ENCODE measurements at places on chromosomes 6 and 20.

DNA sequence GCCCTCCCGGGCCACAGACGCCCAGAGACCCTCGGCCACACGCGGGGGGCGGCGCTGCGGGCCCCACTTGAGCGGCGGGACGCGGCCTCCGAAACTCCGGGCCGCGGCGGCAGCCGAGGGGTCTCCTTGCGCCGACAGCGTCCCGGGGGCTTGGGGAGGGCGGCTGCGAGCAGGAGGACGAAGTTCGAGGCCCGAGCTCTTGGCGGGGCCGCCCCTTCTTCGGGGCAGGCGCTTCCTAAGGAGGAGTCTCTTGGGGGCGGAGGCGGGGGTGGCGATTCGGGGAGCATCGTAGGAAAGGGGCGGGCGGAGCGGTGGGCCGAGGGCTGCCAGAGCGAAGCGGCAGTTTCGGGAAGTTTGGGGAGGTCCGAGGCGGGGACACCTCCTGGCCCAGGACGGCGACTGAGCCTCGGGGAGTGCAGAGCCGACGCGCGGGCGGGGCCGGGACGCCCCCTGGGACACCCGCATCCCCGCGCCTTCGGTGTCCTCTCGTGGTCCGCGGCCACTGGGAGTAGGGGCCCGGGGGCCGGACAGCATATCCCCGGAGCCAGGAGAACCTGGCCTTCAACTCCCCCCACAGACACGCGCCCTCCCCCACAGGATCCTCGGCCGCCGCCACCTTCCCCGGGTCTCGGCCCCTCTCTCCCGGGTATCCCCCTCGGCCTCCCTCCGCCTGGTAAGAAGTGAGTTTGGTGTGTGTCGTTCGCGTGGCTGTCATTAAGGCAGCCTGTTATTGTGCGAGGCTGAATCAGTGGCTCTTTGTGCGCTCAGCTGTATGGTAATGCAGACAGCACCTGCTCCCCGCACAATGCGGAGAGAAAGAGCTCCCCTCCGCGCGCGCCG, 613 bp upstream of the DLL1 start:
- no peak for DNase-seq

- no peak for DNase-seq
These were observed 83.3 kb upstream of the TNFAIP3 start for GRCh38 chr6:137783710-137784109.

DNA sequence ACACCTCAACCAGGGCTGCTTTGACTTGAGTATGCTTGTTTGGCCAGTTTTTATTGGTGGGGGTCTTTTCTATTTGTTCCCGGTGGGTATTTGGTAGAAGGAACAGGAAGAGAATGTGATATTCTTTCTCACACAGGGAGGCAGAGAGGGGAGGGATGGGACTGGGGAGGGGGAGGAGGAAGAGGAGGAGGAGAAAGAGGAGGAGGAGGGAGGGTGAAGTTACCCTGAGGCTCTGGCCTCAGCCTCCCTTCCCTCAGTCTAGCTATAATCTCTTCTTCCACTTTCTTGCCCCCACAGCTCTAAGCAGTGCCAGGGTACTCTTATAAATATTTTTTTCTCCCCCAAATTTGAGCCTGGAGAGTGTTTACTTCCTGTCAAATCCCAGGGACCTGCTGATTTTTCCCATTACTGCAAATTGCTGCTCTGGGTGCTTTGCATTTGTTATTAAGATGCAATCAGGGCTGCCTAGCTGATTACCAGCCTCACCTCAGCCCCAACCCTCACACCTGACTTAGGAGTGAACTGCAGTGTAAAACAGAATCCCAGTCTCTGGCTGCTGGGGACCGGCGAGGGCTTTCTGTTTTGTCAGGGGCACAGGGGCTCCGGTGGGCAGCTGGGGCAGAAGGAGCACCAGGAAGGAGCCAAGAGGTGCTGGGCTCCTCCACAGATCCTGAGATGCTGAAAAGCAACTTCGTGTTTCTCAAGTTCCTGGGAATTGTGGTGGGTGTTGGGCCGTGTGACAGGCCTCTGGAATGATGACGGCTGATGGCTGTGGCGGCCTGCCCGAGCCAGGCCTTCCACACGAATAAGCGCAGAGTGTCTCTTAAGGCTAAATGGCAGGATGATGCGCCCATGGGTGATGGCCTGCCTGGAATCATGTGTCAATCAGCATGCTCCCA, 141.4 kb downstream of the CD83 start:
- no peak for DNase-seq

DNA sequence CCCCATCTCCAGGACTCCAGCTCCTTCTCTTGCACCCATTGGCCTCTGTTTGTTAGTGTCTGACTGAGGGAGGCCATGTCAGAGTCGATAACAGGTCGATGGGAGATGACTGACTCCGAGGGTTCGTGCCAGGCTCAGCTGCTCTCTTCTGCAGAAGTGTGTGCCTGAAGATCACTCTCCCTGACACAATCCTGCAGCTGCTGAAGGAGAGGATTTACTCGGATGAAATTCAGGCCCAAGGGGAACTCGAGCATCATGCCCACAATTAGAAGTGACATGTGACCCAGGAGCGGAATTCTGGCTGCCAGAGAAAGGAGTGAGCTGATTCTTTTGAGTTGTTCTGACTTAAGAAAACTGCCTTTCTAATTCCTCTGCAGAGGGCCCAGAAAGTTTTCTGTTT, 318.2 kb downstream of the MAFB start:
- DNase-seq = no peak

- DNase-seq = no peak
These were observed 34.7 kb upstream of the ADGRF4 start for GRCh38 chr6:47663462-47664216.

DNA sequence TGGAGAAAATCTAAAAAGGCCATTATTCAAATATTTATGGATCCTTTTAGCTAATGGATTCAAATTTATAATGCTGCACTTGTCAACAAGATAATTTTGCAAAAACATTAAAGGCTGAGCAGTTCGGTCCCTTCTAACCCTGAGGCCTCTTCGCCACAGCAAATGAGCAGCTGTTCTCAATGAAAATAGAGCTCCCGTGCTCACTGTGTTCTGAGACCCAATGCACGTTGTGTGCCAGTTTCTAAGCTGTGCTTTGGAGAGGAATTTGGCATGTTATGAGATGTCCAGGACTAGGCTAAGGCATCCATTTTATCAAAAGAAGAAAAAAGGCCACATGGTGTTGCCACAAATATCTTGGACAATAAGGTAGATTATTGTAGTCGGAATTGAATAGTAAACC, 220.1 kb upstream of the TSHZ2 start:
- DNase-seq = no peak

DNA sequence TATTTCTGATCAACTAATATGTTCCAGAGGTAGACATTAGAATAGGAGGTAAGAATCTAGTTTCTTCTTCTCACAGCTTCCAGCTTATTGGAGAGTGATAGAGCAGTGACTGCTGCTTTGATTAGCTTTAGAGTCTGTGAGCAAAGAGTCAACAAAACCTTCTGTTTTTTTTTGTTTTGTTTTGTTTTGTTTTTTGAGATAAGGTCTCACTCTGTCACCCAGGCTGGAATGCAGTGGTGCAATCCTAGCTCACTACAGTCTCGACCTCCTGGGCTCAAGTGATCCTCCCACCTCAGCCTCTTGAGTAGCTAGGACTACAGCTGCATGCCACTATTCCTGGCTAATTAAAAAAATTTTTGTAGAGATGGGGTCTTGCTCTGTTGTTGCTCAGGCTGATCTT, 39.3 kb downstream of the TSBP1 start:
- no peak for DNase-seq

DNA sequence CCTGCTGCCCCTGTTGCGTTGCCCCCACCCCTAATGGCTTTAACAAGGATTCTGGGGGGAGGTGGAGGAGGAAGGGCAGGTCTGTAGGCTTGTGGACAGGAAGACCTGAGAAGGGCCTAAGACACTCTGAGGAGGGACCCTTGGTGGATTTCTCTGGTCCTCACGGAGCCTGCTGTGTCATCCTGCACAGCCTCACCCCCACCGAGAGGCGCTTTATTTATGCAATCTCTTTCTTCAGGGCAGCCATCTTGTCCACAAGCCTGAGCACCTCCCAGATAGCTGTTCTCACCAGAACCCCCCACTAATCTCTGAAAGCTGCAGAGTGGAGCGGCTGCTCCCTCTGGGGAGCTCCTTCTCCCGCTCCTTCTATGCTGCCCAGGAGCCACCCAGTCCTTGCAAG, 59.3 kb upstream of the MLN start:
- no peak for DNase-seq

- no peak for DNase-seq
These were observed 42.8 kb upstream of the STXBP5 start for GRCh38 chr6:147161253-147161973.

- DNase-seq = no peak
These were observed 429.0 kb upstream of the NRSN1 start for GRCh38 chr6:23696992-23697391.

DNA sequence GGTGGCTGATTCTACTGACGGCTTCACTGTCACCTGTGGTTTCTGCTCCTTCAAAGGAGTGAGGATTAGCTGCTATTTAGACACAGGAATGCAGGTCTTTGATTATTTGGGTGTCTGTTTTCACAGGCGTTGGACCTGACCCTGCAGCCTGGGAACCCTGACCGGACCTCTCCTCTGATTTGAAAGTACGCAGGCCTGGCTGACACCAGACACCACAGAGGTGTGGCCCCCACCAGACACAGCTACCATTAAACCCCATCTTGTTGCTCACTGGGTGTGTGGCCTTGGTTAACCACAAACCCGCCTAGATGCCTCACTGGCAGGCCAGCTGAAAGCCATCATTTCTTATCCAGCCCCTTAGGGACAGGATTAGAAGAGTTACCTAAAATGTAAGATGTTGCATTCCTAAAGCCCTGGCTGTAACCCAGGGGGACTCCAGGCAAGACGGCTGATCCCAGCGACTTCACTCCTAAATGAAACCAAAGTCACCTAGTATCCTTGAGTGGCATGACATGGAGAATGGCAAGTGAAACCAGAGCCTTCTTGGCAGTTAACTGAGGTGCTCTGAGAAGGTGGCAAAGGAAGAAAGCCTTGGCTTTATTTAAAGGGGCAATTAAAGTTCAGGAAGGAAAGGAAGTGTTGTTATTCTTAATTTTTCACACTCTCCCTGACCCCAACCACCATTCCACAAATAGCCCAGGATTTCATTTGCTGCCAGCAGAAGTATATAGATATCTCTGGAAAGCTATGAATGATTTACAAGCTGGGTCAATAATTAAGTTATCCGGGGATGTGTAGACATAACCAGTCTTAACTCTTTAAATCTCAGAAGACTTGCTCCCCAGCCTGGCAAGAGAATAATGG, 169.9 kb downstream of the QRSL1 start:
- peak; percentile 18 for DNase-seq

GRCh38 chr6:27810768-27811450, 101.3 kb downstream of the OR2B2 start:
- DNase-seq = no peak

GRCh38 chr20:56922497-56922896, 293.4 kb downstream of the TFAP2C start:
- DNase-seq = no peak

DNA sequence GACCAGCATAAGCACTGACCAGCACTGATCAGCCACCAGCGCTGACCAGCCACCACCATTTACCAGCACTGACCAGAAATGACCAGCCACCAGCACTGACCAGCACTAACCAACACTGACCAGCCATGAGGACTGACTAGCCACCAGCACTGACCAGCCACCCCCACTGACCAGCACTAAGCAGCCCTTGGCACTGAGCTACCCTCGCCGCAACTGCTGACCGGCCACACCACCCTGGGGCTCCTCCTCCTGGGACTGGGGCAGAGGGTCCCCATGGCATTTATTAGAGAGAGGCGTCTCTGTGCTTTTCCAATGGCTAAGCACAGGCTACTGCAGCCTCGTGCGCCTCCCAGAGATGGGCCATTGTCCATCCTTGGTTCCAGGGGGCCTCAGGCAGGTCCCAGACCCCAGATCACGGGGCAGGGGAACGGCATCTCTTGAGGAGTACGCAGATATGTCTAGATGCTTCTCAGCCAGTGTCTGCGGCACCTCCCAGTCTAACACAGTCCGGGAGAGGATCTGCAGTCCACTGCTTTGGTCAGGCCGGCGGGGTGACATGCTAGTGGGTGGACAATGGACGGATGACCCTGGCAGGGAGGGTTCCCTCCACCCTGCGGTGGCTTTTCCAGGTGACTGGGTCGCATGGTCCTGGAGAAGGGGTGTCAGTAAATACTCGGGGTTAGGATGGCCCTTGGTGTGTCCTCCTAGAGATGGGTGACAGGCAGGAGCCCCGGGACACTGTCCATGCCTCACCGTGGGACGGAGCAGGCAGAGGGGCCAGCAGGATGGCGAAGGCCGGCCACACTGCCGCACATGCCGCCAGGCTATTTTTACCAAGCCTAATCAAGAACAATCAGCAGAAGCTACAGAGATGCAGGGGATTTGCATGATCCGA, 168.0 kb downstream of the TAF4 start:
- DNase-seq = no peak

DNA sequence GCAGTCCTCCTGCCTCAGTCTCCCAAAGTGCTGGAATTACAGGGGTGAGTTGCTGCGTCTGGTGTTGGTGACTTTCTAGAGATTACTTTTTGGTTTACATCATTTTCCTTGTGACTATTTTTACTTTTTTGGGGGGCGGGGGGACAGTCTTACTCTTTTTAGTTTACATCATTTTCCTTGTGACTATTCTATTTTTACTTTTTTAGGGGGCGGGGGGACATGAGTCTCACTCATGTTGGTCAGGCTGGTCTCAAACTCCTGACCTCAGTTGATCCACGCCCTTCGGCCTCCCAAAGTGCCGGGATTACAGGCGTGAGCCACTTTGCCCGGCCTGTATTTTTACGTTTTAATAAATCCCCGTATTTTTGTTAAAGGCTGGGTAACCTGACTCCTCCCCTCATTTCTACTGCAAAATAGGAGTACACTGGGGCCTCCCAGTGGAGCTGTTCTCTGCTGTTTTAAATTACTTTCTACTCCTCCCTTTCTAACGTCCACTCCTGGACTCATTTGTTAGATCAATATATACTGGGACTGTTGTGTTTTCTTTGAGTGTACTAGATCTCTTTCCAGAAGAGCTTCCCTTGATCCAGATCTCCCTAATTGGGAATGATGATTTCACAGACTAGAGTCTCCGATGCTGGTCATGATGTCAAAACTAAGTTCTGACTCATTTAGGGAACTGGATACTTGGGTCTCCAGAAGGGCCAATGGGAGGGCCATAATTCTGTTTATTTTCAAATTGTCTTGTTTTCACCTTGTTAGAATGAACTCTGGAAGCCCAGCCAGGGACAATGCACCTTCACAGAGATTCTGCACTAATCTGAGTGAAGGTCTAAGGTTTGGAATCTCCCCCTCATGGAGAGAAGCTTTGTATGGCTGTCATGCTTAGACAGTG, 9.2 kb downstream of the HSPA1B start:
- no peak for DNase-seq

DNA sequence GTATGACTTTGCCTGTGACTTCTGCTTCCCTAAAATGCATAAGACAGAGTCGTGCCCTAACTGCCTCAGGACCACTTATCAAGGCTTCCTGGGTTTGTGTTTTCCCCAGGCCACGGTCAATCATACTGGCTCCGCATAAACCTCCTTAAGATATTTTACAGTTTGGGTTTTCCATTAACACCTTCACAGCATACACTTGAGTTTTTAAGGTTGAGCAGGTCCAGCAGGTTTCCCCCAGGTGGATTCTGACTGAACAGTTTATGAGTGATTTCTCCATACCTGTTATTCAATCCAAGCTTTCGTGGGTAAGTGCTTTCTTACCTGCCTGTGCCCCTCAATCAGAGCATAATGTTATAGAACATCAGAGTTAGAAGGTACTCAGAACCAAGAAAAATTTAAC, 39.3 kb downstream of the NINL start:
- DNase-seq = no peak

- DNase-seq = no peak
These were observed 958 bp downstream of the SERPINB1 start for GRCh38 chr6:2840749-2841061.

- no peak for DNase-seq
These were observed 132.7 kb upstream of the IFNGR1 start for GRCh38 chr6:137351890-137352289.

GRCh38 chr6:100228437-100228833, 234.4 kb upstream of the MCHR2 start:
- no peak for DNase-seq

Measured in GM06990 (cell line).